ENCODE measurements at places on chromosomes 4 and X.

- DNase-seq, result no peak
These were observed 138.8 kb upstream of the BANK1 start for GRCh38 chr4:101651778-101652177.

DNA sequence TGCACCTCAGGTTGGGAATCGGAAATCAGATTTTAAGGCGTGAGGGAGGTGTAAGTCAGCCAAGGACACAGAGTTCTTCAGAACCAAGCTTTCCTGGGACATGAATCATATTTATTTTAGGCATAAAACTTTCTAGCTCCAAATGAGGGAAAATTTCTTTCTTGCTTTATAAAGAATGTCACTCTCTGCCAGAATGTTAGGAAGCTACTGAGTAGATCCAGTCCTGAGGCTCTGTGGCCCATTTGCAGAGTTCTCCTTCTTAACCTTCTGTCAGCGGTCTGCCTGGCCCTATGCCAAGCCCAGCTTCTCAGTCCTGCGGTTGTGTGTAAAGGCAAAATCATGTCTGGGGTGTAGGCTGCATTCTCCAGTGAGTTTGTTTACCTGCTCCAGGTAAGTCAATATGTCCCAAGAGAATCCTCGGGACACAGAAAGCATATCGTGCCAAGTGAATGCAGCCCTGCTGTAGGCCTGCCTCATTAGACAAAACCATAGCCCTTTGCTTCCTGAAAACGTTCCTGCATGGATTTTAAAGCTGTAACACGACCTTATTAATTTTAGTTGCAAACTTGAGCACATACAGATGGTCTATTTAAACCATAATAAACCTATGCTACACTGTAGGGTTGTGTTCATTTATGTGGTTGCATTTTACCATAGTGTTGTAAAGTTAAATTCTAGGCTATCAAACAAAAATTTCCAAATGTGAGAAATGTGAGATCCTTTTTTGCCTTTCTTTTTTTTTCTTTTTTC lies 29.2 kb upstream of the CCNI start:
- DNase-seq, result peak; percentile 30

DNA sequence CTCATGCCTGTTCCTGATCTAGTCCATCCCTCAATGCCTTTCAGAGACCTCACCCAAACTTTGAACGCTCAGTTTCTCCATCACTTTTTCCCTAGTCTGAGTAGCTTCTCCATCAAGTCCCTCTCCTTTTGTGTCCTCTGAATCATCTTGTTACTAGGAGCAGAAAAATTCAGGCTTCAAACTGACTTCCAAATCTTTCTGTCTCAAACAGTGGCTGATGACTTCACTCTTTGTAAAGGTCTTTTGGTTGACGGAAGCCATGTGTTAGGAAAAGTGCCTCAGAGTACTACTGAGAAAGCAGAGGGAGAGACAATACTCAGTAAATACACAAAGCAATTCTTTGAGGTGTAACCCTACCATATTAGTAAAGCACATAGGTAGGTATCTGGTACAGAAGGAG lies 65.7 kb upstream of the CAMK2D start:
- no peak for DNase-seq

DNA sequence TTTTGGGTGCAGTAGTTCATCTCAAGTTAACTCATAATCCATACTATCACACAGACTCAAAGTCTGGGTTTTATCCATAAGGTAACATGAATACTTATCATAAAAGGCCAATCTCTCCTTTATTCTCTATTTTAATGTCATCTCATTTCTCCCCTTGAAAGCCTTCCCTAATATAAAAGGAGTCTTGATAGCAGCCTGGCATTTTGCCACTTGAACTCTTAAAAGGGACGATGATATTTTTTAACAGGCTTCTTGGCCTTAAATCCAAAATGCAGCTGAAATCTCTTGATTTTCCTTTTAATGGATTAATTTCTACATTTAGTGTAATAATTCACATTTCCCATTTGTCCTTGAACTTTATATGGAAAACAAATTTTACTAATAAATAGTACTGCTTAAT lies 8.4 kb upstream of the JCHAIN start:
- no peak for DNase-seq

GRCh38 chr4:56008206-56008605 lies 59.5 kb downstream of the CEP135 start:
- DNase-seq, result no peak

DNA sequence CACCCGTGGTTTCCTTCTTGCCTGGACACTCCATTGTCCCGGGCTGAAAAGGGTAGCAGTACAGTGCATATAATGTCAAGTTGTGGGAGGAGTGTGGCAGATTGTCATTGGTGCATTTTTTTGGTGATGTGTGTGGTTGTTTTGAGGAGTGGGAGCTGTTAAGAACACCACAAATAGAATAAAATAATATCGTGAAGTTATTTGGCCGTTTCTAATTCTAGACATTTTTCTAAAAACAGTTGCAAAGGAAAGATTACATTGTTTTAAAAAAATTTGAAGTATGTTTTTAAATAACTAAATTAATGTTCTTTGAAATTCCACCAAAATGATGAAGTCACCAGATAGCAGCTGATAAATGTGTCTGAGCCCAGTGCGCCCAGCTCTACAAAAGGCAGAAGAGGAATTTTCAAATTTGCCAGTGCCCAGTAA lies 1.3 kb downstream of the PKD2 start:
- no peak for DNase-seq

DNA sequence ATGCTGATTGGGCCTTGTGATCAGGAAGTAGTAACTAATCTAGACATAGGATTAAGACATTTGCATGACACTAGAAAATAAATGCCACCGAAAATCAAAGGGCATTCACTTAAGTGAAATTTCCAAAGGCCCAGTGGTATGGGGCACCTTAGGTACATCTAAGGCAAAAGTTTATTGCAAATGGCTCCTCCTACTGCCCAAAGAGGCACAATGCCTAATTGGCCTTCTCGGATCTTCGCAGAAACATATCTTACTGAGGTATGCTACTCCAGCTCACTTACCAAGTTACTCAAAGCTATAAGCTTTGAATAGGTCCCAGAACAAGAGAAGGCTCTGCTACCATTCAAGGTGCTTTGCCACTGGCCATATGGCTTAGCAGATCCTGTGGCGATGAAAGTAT lies 174.8 kb upstream of the CXCL13 start:
- DNase-seq, result no peak

GRCh38 chr4:125070861-125071260 lies 243.9 kb upstream of the FAT4 start:
- DNase-seq, result no peak

DNA sequence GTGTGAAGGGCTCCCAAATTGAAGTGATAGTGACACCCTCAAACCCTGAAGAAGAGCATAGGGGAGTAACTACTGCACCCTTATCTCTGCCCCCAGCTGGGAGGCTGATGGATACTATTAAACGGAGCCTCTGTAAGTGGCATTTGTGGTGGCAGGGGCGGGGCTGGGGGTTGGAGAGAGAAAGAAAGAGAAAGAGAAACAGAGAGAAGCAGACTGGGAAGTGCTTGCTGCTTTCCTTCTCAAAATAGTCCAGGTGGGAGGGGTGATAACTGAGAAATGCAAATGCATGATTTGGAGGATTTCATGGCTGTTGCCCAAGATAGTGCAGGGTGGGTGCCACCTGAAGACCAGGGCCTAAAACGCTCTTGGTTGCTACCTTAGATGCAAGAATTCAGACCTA lies 253.5 kb upstream of the GATB start:
- no peak for DNase-seq

GRCh38 chrX:22800360-22800759 lies 199.4 kb upstream of the DDX53 start:
- no peak for DNase-seq

DNA sequence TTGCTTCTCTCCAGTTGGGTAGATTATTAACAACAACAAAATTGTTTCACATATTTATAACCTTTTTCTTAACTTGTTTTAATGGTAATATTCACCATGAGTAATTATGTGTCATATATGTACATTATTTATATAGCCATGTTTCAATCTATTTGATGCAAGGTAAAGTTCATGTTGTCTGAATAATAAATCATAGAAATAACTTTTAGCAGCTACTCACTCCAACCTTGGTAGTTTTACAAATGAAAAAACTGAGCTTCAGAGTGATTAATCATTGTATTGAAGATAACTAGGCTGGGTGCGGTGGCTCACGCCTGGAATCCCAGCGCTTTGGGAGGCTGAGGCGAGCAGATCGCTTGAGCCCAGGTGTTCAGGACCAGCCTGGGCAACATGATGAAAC lies 46.0 kb downstream of the TMA16 start:
- no peak for DNase-seq

- DNase-seq, result no peak
These were observed 18.5 kb downstream of the ETNPPL start for GRCh38 chr4:108744307-108744706.

- DNase-seq, result no peak
These were observed 32.1 kb downstream of the MAGEB17 start for GRCh38 chrX:16199343-16199742.

- no peak for DNase-seq
These were observed 38.8 kb downstream of the FAT1 start for GRCh38 chr4:186684889-186685309.

- DNase-seq, result no peak
These were observed 67.1 kb upstream of the PSAPL1 start for GRCh38 chr4:7501873-7502272.

GRCh38 chrX:9677098-9677739 lies 88.4 kb downstream of the GPR143 start:
- DNase-seq, result no peak

GRCh38 chr4:125389713-125390112 lies 75.0 kb downstream of the FAT4 start:
- DNase-seq, result no peak

- peak; percentile 75 for DNase-seq
These were observed 111.6 kb downstream of the DHX15 start for GRCh38 chr4:24472514-24473308.

DNA sequence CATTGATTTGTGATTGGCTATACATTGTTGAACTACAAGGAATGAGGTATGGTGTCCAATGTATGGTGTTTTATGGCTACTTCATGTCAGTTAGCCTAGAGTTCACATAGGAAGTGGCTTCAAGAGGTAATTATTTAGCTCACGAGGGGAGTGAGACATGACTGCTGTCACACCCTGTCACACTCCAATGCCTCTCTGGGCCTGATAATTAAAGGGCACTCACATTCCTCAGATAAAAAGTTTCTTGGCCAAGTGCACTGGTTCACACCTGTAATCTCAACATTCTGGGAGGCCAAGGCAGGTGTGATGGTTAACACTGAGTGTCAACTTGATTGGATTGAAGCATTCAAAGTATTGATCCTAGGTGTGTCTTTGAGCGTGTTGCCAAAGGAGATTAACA lies 65.0 kb upstream of the DDX60 start:
- no peak for DNase-seq

DNA sequence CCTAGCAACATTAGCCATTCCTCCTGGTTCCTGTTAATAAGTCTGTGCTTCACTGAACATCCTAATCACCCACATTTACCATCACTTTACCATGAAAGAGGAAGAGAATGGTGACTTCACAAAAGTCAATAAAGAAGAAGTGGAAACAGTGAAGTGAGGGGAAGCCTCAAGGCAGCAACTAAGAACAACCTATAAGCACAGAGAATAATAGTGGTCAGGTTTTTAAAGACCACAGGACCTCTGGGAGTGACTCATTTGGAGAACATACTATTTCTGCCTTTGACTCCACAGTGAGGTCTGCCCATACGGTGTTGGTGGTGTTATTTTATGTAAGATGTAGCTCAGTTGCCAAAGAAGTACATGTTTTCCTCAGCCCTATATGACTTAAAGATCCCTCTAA lies 86.0 kb upstream of the TET2 start:
- no peak for DNase-seq

GRCh38 chr4:183180096-183180495 lies 81.0 kb downstream of the WWC2 start:
- no peak for DNase-seq

- no peak for DNase-seq
These were observed 233.4 kb downstream of the PABPC4L start for GRCh38 chr4:133968174-133968573.

DNA sequence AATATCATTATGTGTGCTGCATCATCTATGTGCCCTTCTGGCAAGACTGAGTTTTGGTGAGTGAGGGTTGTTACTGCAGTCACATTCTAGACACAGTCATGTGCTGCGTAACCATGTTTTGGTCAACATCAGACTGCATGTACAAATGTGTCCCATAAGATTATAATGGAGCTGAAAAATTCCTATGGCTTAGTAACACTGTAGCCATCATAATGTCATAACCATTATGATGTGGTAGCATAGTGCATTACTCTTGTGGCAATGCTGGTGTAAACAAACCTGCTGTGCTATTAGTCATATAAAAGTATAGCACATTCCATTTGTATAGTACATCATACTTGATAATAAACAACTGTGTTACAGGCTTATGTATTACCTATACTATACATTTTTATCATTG lies 198.1 kb upstream of the NUDT6 start:
- DNase-seq, result no peak

DNA sequence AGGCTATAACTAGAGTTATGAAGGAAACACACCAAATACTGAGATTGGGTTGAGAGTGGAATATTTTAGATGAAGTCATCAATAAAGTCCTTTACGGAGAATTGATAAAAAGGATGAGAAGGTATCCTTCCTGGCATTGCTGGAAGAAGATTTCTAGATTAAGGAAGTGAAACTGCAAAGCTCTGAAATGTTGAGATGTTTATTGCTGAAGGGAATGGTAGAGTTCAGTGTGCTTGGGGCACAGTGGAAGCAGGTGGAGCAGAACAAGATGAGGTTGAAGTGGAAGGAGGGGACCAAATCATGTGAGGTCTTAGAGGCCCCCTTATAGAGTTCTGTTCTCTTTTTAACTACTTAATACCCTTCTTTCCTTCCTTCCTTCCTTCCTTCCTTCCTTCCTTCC lies 848.5 kb downstream of the RAB28 start:
- DNase-seq, result no peak

DNA sequence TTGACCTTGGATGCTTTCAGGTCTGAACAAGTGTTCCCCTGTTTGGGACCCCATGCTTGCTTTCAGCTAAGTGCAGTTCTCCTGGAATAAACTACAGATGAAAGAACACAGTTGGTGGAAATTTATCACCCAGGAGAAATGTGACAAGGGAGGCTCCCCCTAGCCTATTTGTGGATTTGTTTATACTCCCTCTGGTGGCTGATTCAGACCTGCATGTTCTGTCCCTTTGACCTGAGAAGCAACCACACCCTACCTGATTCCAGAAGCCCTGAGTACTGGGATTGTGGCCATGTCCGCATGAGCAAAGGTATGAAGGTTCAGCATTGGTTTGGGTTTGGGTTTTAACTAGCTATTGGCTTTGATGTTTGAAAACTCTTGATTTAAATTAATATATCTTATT lies 440.9 kb downstream of the MID1IP1 start:
- no peak for DNase-seq
